ENCODE measurements at places on chromosomes 7 and 10.

- DNase-seq, result no peak
These were observed 270.5 kb downstream of the POU6F2 start for GRCh38 chr7:39248041-39248691.

DNA sequence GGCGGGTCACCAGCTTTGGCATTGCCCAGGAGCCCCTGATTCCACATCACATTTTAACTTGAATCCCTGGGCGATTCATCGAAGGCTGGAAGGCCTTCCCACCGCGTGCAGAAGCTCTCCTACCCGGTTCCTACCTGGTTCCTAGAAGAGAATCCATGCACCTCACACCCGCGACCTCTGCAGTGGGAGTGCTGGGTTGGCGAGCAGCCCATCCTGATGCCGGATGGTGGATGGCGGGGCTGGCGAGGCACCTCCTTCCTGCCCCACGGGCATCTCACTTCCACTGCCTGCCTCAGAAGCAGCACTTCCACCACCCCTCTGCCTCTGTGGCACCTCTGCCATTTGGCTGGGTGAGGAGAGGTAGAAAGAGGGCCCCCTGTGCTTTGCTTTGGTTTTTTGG is 32.0 kb downstream of the NUB1 start:
- no peak for DNase-seq

DNA sequence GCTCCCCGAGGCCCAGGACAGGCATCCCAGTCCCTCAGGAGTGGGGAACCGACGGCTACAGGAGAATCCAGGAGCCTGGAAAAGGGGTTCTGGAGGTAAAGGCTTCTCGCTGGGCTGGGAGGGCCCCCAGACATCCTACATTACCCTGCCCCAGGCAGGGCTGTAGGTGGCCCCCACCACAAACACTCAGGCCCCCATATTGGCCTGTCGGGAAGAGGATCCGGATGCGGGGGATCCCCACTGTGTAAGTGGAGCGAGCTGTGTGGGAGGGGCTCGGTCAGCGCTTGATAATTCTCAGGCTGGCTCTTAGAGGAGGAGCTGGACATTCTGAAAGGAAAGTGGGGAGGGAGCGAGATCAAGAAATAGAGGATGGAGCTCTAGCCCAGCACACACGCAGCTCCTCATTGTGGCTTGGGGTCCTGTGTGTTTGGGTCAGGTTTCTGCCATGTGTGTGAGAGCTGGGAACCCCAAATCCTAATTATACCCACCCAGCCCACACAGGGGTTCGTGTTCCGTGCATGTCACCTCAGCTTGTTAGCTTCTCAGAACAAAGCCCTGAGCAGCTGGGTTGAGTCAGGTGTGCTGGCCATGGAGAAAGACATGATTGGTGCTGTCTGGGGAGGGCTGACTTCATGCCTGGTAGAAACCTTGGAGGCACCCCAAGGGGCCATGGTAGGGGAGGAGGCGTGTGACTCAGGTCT is 49.4 kb downstream of the ZNF467 start:
- no peak for DNase-seq

DNA sequence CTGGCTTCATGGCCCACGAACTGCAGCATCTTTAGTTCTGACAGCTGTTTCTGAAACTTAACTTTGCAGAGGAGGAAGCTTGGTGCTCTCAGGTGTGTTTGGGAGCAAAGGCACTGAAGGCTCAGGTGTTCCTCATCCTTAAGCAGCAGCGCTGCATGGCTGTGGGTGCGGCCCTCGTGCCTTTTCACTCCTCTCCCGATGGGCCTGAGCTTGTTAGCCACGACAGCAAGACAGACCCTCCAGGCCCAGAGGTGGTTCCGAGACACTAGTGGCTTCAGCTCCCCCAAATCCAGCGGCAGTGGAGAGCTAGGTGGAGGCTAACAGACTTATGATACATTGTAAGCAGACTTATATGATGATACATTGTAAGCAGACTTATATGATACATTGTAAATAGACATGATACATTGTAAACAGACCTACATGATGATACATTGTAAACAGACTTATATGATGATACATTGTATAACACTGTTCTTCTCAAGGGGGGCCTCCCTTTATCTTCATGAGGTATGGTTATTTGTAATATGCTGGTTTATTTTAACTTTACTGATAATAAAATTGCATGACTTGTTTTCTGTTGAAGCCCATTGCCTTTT is 14.1 kb downstream of the PFKP start:
- DNase-seq, result no peak

DNA sequence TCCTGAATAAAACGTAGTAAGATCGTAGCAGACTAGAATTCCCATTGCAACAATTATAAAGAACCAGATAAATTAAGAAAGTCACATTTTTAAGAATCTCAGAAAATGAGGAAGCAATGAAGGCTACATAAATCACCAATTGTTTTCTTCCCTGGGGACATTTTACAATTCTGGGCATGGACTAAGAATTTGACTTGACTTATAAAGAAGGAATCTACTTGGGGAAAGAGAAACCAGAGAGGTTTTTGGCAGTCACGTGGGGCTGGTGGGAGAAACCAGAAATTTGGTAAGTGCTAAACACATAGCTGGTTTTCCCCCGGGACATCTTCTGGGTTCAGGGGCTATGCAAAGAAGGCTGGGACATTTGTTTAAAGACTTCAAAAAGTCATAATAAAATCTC is 109.8 kb upstream of the IL6 start:
- DNase-seq, result no peak

DNA sequence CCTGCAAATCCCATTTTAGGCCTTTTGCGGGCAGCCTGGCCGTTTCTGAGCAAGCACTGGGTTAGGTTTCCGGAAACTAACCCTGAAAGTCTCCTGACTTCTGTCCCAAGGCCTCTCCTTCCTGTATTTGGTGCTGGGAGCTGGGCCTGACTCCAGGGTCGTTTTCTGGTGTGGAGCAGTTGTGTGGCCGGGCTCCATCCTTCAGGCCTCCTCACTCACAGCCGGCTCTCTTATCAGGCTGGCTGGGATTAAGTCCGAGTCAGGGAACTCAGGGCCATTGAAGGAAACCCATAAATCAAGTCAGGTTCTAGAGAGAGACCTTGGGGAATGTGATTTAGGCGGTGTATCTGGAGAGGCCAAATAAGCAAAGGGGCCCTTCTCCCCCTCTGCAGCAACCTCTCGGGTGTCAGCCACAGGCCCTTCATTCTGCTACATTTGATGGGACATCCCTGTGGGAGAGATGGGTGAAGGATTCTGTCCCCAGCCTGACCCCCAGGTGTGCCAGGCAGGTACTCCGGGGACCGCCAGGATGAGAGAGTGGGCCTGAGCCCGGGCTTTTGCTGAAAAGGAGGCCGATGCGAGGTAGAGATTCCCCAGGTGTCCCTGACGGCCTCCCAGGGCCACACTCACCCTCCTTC is 3.3 kb downstream of the GATA3 start:
- DNase-seq, result no peak

DNA sequence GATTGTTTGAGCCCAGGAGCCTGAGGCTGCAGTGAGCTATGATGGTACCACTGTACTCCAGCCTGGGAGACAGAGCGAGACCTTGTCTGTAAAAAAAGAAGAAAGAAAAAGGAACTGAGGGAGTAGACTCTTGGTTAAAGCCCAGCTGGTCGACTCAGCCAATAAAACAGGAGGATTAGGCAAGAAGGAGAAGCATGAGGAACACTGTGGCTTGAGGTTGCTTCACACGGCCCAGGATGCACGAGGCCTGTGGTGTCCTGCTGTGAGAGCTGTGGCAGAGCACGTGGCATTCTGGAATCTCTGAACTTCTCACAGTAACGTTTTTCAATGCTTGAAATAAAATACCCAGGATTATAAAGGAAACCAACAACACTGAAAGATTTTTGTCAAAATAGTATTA is 93.3 kb downstream of the CUL2 start:
- no peak for DNase-seq
